NCI-H2029 (cell line): ENCODE measurements at places on chromosomes 5 and 9.

DNA sequence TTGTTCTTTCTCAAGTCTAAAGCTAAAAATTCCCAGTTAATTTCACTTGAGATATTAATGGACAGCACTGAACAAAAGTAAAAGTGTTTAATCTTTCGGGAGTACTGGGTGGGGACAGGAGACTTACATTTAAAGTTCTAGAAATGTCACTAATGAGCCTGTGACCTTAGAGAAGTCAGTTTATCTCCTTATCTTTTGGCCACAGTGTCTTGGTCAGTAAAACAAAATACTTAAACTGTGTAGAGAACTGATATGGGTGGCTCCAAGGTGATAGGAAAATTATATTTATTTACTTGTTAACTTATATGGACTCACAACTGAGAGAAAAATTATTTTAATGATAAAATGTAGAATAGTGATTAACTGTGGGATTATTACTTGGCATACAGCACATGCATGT lies 8.9 kb downstream of the IPO11 start:
- no peak for DNase-seq

GRCh38 chr5:130871346-130872086 lies 293.5 kb downstream of the HINT1 start:
- peak; percentile 0 for DNase-seq

DNA sequence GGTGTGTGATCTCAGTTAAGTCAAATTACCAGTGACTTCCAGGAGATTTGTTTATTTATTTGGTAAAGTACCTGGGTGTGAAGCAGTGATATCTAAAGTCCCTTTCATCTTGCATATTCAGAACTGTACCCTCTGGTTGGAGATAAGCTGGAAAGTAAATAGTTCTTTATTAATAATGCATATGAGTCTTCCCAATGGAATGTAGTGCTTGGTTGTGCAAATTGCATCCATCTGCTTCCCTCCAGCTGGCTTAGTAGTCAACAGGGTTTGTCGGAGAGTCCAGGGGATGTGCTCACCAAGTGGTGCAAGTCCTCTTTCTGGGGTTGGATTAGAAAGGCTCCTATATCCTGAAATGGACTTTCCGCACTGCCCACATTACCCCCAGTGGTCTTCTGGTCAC lies 42.0 kb downstream of the TRPM3 start:
- DNase-seq = no peak

DNA sequence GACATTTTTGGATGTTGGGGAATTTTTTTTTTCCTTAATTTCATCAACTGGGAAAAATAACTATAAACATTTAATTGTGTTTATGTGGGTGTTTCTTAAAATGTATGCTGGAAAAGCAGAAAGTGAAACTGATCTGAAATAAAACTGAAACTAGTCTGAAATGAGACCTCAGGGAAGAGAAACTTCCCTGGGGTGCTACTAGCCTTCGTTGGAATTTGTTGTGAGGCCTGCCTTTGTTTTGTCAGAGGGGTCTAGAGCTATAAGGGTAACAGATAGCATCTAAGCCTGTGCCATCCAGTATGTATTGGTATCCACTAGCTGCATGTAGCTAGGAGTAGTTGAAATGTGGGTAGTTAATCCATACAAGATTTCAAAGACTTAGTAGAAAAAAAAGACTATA lies 10.4 kb downstream of the ZNF618 start:
- DNase-seq = no peak

- peak; percentile 63 for DNase-seq
These were observed 142.0 kb downstream of the NSG2 start for GRCh38 chr5:174187481-174187880.
